Ureter (tissue), 1 donor: ENCODE measurements at places on chromosomes 4 and X. TPM values are rescaled to one million over a fixed set of nuclear protein-coding genes. Genes with fewer than 3 reads are reported as not detected.

JADE3 gene
- 11.4 TPM for total RNA-seq

FAM184B gene
- total RNA-seq: not detected

PITX2 gene
- total RNA-seq: not detected

ADGRL3 gene
- total RNA-seq: 17.9 TPM

F8A2 gene
- not detected for total RNA-seq
